Activated CD8-positive, alpha-beta memory T cell treated with anti-CD3 and anti-CD28 coated beads, Interleukin-2, amount 10 ng/mL, durations not matched to agents 7 days and 5 days (primary cell): ENCODE measurements at places on chromosomes 16 and 17.

GRCh38 chr17:14205992-14206461, 30.6 kb downstream of the CDRT15 start:
- H3K27ac ChIP-seq = no peak overlapping the region
- H3K36me3 ChIP-seq = peaks cover 39% of the 10 kb centered on the region
- DNase-seq = peak; percentile 69
- H3K4me1 ChIP-seq = peaks cover 52% of the 10 kb centered on the region
- H3K4me3 ChIP-seq = no peak overlapping the region

- H3K36me3 ChIP-seq = peaks cover 3% of the 10 kb centered on the region
- no peak overlapping the region for H3K4me3 ChIP-seq
- H3K27me3 ChIP-seq = peaks cover 2% of the 10 kb centered on the region
- no peak for DNase-seq
These were observed 10.4 kb downstream of the SLC25A10 start for GRCh38 chr17:81722184-81723120.

DNA sequence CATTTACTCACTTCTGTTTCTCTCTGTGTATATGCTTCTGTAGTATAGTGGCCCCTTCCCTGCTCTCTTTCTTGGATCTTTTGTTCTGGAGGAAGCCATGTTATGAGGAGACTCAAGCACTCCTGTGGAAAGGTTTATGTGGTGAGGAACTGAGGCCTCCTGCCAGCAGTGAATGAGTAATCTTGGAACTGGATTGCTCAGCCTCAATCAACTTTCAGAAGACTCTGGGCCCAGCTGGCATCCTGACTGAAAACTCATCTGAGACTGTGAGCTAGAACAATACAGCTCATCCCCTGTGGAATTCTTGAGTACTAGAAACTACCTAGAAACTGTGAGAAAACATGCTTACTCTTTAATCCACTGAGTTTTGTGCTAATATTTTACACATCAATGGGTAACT, 133.1 kb upstream of the ZKSCAN2 start:
- no peaks in the 10 kb centered on the region for H3K27me3 ChIP-seq
- DNase-seq = no peak

DNA sequence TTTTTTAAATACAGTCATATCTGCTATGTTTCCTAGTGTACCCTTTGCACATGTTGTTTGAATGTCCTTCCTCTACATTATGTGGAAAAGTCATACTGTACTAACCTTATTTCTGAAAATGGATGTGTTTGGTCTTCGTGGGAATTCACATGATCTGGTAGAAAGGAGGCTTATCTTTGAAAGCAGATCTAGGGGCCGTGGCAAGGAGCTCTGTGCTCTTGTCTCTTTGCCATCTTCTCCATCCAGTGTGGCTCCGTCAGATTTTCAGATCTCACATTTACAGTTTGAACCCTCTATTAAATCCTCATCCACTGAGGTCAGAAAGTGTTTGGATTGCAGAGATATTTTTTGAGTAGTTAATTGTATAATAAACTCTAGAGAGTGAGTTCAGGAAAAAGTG, 32.9 kb downstream of the MAP2K4 start:
- peak overlapping the region; percentile 66 for H3K4me3 ChIP-seq
- DNase-seq = no peak
- H3K27me3 ChIP-seq = no peaks in the 10 kb centered on the region
- peaks cover 56% of the 10 kb centered on the region for H3K4me1 ChIP-seq
- peak overlapping the region; percentile 86 for H3K27ac ChIP-seq
- H3K36me3 ChIP-seq = peaks cover 15% of the 10 kb centered on the region

DNA sequence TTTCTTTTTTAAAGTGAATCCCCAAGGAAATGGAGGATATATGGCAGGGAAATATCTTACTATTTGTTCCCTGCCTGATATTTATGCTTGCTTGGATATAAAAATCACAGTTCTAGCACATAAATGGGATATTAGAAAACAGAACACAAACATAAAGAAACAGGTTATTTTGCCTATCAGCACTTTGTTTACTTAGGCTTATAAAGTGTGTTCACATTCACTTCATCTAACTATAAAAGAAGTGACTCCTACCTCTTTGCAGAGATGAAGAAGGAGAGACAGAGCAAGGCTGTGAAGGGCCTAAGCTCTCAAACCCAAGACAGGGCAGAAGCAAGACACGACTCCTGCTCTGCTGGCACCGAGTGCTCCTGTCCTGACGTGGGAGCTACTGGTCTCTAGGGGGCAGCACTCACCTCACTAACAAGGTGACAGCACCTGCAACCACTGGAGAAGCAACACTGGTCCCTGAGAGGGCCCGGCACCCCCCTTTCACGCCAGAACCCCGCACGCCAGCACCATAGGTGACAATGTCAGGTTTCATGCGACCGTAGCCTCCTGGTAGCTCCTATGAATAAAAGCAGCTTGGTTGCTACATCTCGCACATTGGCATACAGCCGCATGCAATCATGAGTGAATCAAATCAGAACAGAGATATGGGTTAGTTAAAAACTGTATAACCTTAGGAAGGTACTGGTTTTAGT, 32.0 kb downstream of the MBTPS1 start:
- peak; percentile 85 for DNase-seq
- H3K27me3 ChIP-seq = no peaks in the 10 kb centered on the region
- peaks cover 37% of the 10 kb centered on the region for H3K36me3 ChIP-seq
- peaks cover 50% of the 10 kb centered on the region for H3K4me1 ChIP-seq
- peak overlapping the region; percentile 25 for H3K27ac ChIP-seq

DNA sequence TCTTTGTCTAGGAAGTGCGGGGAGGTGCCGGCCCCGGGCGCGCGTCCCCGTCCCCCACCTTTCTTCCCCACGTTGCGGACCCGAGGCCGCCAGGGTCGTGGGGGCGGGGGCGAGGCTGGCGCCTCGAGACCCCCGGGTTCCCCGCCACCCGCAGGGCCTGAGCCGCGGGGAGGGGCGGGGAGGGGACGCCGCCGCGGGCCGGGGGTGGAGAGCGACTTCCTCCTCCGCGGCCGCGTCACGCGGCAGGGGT, 1.8 kb upstream of the ACTG1 start:
- no peaks in the 10 kb centered on the region for H3K27me3 ChIP-seq
- peak overlapping the region; percentile 79 for H3K4me3 ChIP-seq
- peaks cover 30% of the 10 kb centered on the region for H3K36me3 ChIP-seq
- peaks cover 40% of the 10 kb centered on the region for H3K4me1 ChIP-seq

DNA sequence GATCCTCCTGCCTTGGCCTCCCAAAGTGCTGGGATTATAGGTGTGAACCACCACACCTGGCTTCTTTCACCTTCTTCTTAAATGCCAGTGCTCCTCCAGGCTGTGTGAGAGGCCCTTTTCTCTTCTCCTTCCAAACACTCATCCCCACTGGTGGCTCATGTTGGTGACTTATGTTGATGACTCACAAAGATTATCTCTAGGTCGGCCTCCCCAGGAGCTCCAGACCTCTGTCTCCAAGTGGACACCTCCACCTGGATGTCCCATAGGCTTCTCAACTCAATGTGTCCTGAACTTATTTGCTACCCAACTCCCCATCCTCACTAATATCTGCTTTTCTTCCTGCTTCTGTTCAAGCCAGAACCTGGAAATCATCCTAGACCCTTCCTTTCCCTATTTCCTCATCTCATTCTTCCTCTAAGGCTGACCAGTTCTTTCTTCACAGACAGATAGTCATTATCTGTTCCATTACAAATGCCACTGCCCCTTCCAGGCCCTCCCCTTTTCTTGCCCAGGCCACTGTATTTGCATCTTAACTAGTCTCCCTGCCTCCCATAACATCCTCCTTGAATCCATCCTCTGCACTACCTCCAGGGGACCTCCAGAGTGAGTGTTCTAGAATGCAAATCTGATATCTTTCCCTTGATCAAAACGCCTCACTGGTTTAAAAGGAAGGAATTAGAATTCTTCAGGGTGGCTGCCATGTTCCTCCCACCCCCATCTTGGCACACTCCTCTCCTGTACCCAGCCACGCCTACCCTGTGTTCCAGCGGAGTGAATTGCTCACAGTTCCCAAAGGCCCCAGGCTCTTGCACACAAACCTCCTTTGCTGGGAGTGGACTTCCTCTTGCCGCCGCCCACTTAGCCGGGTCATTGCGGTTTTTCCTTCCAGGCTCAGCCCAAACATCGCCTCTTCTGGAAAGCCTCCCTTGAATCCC, 34.8 kb upstream of the FBXO47 start:
- H3K36me3 ChIP-seq = peaks cover 3% of the 10 kb centered on the region
- peaks cover 23% of the 10 kb centered on the region for H3K27me3 ChIP-seq
- H3K4me1 ChIP-seq = peaks cover 8% of the 10 kb centered on the region
- H3K27ac ChIP-seq = no peak overlapping the region
- H3K4me3 ChIP-seq = no peak overlapping the region
- no peak for DNase-seq
